NT2/D1 (cell line): ENCODE measurements at places on chromosomes 5 and 9.
A peak's percentile ranks its signal among the peaks of the same experiment; 100 is the strongest.

GRCh38 chr5:36606428-36607113 lies at the start of gene SLC1A3:
SLC1A3 (plus strand) TSS chr5:36606606; CDS start chr5:36608424, 1,818 bp downstream.
- DNase-seq, result no peak

- DNase-seq, result no peak
Observed at GRCh38 chr5:91925249-91925648, 542.1 kb upstream of the ARRDC3 start.

- peak; percentile 44 for DNase-seq
Observed at GRCh38 chr5:68962757-68963484, 130.9 kb upstream of the SLC30A5 start.

DNA sequence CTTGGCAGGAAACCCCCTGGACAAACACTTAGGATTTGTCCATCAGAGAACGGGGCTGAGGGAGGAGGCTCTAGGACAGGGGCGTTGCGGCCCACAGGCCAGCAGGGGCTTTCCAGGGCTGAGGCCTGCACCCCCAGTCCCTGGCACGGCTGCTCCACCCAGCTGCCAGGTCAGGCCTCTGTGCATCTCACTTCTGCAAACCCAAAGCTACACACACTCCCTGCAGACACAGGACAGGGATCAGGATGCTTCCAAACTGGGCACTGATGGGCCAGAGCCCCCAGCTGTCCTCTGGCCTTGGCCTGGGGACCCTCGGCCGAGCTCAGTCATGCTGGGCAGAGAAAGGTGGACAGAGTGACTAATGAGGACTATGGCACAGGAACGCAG lies 106.2 kb upstream of the SARDH start:
- DNase-seq, result no peak

DNA sequence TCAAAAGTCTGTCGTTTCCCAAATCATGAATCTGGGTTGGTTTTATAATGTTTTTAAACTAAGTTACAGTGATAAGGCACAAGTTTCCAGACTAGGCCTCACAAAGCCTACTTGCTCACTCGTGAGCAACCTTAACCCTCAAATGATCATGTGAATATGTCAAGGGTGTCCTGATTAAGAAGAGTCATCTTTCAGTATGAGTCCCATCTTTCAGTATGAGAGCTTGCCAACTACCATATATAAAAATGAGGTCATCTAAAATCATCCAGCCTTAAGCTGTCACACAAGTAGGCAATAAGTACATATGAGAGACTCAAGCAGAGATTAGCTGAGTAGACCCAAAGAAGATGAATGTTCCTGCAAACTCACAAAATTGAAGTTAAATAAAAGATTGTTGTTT lies 668.4 kb upstream of the FAM174A start:
- DNase-seq, result no peak

DNA sequence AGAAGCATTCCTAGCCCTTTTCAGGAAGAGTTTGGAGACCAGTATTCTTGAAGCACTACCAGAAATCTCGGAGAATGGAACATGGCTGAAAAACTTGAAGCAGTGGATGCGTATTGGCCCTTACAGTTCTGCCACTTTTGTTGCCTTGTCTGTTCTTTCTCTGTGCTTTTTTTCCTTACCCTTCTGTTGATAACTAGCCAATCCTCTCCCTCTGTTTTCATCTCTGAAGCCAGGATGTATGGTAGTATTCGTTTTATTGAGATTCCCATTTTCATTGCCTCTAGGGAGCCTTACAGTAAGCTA lies 564 bp upstream of the CCNH start:
- DNase-seq, result no peak

DNA sequence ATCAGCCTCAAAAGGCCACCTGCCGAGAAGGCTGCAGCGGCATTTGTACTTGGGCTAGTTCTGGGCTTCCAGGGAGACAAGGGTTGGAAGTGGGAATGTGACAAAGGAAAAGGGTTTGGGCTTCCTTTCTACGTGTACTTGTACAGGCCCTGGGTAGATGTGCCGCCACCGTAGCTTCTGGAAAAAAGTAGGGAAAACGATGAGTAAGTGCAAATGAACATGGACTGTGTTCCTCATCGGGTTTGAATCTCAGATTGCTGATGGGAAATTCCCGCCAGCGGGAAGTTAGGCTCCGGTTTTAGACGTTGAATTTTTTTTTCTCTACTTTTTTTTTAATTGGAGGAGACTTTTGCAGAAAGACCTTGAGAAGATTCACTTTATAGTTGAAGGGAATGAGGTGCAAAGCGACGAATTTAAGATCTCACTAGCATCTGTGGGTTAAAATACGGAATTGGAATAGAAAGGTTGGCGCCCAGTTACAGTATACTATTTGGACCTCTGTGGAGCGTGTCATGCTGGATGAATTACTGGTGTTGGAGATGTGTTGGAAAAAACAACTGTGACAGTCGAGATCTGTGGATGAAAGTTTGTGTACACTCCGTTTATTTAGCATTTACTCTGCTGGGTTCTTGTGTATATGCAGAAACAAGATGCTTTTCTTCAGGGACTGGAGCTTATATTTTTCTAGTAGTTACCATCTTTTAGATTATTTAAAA lies 1.2 kb downstream of the G3BP1 start:
- DNase-seq, result no peak

DNA sequence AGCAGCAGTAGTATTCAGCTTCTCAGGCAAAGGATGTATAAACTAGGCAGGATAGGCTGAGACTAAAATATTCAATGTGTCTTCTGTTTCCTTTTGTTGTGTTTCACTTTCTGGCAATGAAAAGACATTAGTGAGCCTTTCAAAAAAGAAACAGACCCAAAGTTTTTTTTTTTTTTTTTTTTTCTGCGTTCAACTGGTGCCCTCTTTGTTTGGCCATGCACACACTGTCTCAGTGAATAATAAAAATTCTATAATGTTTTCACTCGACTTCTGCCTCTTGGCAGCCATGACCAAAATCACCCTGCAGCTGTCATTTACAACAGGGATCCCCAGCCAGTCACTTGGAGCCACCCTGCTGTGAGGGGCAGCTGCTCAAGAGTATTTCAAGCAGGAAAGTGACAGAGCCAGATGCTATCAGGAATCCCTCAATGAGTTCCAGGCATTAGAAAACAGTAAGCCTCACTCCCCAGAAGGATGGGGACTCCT lies 44.0 kb upstream of the MAN2A1 start:
- peak; percentile 16 for DNase-seq

DNA sequence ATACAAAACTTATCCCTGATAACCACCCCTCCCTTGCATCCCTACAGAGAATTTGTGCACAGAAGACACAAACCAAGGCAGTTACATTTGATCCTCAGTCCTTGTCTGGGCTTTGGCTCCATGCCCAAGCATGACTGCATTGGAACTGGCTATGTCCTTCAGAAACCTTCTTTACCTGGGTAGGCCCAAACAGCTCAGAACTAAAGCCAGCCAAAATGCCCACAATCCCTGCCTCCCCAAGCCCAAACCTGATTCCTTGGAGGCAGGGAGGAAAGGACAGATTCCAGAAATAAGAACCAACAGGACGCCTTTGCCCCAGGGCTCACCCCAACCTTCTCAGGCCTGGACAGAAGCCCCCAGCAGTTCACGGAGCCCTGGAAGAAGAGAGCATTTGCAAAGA lies 8.2 kb downstream of the IL17B start:
- no peak for DNase-seq

DNA sequence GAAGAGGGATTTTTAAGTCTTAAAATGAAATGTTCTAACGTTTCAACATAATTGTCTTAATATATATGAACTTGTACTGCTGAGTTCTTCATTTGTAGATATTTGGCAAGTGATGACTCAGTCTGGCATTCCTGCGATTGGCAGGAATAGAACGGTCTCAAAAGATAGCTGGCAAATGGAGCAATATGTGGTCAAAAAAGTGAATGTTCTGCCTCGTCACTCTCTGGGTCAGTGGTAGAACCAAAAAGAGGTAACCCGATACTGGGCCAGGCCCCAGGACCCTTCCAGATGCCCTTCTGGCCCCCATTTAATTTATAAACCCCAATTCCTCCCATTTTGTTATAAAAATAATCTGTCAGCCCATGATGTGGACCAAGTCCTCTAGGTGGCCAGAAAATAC lies 39.2 kb downstream of the ZNF366 start:
- DNase-seq, result no peak

DNA sequence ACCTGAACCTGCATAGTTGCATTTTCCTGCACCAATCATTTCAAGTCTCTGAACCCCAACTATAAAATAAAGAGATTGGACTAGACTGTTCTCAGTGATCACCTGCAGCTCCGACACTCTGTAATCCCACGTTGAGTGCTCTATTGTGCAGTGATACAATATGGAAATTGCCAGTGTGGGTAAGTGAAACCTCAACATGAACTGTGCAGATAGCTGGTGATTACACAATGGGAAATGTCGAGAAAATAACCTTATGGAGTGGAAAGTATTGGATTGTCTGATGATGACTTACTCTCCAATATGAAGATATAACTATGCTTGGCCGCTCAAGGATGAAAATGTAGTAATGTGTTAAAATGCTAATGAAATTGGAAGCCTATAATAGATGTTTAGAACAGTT lies 293.1 kb upstream of the BRINP1 start:
- no peak for DNase-seq

DNA sequence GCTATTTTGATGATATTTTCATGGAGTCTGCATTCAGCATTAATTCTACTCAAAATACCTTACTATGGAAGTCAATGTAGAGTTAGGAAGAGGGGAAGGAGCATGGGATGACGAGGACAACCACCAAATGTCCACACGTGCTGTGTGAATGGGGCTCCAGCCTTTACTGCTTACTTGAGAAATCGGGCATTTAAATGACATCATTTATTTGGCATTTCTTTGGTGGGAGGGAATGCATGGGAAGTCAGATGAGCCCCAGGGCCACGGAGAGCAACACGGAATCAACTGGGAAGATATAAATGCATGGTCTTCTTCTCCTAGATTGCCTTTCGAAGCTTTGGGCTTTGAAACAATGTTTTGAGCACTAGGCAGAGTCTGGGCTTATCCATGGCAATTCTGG lies 458.5 kb upstream of the KLF4 start:
- no peak for DNase-seq

DNA sequence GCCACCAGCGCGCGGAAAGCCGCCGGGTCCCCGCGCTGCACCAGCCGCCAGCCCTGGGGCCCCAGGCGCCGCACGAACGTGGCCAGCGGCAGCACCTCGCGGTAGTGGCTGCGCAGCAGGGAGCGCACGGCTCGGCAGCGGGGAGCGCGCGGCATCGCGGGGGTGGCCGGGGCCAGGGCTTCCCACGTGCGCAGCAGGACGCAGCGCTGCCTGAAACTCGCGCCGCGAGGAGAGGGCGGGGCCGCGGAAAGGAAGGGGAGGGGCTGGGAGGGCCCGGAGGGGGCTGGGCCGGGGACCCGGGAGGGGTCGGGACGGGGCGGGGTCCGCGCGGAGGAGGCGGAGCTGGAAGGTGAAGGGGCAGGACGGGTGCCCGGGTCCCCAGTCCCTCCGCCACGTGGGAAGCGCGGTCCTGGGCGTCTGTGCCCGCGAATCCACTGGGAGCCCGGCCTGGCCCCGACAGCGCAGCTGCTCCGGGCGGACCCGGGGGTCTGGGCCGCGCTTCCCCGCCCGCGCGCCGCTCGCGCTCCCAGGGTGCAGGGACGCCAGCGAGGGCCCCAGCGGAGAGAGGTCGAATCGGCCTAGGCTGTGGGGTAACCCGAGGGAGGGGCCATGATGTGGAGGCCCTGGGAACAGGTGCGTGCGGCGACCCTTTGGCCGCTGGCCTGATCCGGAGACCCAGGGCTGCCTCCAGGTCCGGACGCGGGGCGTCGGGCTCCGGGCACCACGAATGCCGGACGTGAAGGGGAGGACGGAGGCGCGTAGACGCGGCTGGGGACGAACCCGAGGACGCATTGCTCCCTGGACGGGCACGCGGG lies at the start of gene TERT:
TSS of gene TERT (minus strand) at position 234 of the 815 bp plus-strand sequence. CDS start at position 155, 79 bp downstream.
- DNase-seq, result no peak

GRCh38 chr9:87498811-87499360 lies 1.2 kb downstream of the DAPK1 start:
- no peak for DNase-seq

GRCh38 chr9:124794902-124795491 lies 18.1 kb downstream of the OLFML2A start:
- DNase-seq, result no peak

DNA sequence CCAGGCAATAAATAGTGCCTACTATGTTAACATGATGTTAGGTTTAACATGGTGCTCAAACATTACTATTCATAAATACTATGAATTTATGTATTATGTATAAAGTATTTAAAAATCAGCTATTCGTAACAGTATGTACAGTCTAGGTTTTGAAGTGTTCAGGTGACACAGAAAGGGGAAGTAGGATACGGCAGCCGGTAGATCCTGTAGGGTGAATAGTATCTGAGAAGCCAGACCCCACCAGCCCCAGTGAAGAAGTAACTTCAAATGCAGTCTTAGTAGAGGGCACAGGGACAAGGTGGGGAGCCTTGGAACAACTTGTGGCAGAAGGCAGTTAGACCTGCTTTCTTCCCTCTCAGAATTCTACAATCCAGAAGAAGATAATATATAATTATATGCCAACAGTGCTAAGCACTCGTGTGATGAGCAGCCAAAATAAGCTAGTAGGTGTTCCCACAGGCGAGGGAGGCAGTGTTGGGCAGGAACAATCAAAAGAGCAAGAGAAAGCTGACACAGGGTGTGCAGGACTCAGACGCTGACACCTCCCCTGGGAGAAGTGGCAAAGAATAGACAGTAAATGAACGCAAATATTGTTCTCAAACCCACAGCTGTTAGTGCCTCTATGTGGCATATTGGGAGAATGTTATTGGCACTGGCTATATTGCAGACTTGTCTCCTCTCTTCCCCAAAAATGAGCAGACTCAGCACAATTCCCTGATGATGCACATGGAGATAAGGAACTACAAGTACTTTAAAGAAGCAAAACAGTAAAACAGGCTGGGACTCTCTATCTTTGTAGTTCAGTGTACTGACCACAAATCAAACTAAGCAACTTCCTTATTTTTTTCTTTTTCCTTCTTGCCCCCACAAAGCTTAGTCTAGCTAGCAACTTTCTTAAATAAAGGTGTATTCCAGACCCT lies 4.6 kb downstream of the ZNF367 start:
- no peak for DNase-seq

- no peak for DNase-seq
Observed at GRCh38 chr9:9752722-9753121, 860.1 kb downstream of the PTPRD start.

DNA sequence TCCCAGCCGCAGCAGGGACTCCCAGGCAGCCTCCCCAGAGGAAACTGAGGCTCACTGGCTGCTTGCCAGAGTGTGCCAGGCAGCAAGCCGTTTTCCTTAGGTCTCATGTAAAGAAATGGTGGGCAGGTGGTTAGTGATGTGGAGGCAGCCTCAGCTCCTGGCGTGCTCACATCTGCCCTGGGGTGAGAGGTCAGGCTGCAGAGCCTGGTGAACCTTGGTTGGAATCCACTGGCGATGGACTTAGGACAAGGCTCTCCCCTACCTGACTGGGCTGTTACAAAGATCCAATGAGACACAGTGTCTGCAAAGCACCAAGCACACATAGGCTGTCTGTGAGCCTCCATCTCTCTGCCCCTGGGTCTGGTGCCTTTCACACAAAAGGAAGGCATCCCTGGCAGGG lies 30.9 kb downstream of the LHX6 start:
- DNase-seq, result no peak
